Epithelial cell of esophagus (primary cell): ENCODE measurements at places on chromosomes 12 and 14.
A peak's percentile ranks its signal among the peaks of the same experiment; 100 is the strongest.

GRCh38 chr12:116381744-116382685 lies 104.5 kb upstream of the MED13L start:
- DNase-seq = peak; percentile 77

DNA sequence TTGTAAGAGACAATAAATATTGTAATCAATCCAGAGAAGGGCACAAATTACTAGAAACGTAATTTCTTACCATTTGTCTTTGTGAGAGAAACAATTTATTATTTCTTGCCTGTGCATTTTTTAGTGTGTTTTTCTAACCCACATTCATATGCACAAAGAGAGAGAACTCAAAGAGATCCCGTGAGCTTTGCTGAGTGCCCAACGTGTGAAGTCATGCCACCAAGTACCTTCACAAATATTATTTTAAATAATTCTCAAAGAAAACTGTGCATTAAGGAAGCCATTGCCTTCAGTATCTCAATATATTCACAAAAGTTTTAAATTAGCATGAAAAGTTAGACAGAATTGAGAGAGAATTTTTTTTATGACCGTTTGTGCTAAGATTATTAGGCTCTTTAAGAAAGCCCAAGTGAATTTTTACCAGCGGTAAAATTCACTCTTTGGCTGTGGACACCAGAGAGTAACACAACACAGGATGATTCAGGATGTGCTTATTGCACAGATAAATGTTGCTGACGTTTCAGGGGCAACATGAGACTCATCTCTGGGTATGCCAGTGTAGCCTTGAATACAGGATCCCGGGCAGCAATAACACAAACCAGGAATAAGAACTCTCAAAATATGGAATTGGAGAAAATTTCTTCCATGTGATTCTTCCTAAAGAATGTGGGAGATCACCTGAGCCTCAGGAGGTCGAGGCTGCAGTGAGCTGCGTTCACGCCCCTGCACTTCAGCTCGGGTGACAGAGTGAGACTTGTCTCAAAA lies 2.9 kb downstream of the ARHGDIB start:
- no peak for DNase-seq

- peak; percentile 40 for DNase-seq
Observed at GRCh38 chr12:27974735-27975221, 2.2 kb upstream of the PTHLH start.

DNA sequence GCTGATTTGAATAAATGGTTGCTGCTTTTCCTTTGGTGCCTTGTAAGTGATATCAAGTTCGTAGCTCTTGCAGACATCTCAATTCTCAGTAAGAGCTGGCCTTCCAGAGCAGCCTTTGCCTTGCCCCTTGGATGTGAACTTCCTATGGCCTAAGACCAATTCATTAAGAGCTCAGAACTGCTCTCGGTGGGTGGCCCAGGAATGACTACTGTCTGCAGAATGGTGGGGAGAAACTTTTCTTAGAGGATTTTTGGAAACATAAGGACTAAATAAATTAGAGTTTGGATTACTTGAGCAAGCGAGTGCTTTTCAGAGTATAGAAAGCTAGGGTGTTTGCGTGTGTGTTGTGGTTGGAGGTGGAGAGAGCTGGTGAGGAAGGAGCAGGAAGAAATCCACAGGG lies 306.4 kb upstream of the TBX3 start:
- DNase-seq = no peak

DNA sequence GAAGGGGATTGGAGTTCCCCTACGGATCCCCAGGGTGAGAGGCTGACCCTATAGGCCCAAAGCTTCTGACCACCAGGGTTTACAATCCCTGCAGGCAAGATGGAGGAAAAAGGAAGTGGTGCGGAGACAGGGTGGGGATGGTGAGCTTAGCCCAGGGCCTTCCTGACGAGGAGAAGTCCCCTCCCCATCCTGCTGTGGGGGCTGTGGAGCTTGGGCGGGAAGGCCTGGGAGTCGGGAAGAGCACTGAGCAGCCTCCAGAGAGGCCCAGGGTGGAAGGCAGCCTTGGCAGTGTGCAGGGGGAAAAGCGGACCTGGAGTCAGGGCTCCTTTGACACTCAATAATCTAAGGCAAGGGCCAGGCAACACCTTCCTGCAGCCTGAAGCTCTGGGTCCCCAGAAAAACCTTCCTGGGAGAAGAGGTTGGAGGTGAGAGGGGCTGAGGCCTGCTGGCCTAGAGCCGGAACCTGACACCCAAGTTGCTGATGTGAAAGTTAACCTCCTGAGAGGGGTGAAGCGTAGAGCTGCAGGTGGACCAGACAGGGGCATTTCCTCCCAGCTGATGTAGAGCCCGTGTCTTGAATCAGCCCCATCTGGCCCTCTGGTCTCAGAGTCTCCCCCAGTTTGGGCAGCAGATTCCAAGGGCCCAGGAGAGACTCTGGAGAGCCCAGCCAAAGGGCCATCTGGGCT lies 6.0 kb downstream of the HDAC7 start:
- no peak for DNase-seq

DNA sequence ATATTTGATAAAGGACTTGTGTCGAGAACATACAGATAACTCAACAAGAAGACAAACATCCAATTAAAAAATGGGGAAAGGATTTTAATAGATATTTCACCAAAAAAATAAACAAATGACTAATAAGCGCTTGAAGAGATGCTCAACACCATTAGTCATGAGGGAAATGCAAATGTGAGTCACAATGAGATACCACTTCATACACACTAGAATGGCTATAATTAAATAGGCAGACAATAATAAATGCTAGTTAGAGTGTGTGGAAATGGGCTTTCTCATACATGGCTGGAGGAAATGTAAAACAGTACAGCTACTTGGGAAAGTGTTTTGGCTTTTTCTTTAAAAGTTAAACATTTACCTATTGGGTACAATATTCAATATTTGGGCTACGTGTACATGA lies 34.8 kb downstream of the DLK1 start:
- DNase-seq = peak; percentile 91

GRCh38 chr12:28742791-28743190 lies 406.3 kb upstream of the FAR2 start:
- peak; percentile 61 for DNase-seq

GRCh38 chr12:82930301-82930700 lies 243.6 kb downstream of the TMTC2 start:
- DNase-seq = no peak

DNA sequence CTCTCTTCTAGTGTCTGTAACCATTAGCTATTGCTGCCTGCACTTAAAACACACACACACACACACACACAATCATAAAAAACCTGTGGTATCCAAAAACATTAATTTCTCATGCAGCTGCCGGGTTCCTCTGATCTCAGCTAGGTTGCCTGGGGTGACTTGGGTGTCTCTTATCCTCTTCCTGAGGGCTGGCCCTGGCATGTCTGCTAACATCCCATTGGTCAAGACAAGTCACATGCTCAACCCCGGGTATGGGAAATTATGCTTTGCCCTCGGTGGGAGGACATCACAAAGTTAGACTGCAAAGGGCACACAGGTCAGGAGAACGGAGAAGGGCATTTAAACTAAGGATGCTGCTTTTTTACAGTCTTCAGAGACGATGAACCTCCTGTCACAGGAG lies 55.7 kb downstream of the TRPV4 start:
- DNase-seq = peak; percentile 58

- DNase-seq = no peak
Observed at GRCh38 chr12:101789171-101789570, 41.6 kb downstream of the GNPTAB start.

- no peak for DNase-seq
Observed at GRCh38 chr12:113713156-113713555, 241.5 kb upstream of the LHX5 start.

DNA sequence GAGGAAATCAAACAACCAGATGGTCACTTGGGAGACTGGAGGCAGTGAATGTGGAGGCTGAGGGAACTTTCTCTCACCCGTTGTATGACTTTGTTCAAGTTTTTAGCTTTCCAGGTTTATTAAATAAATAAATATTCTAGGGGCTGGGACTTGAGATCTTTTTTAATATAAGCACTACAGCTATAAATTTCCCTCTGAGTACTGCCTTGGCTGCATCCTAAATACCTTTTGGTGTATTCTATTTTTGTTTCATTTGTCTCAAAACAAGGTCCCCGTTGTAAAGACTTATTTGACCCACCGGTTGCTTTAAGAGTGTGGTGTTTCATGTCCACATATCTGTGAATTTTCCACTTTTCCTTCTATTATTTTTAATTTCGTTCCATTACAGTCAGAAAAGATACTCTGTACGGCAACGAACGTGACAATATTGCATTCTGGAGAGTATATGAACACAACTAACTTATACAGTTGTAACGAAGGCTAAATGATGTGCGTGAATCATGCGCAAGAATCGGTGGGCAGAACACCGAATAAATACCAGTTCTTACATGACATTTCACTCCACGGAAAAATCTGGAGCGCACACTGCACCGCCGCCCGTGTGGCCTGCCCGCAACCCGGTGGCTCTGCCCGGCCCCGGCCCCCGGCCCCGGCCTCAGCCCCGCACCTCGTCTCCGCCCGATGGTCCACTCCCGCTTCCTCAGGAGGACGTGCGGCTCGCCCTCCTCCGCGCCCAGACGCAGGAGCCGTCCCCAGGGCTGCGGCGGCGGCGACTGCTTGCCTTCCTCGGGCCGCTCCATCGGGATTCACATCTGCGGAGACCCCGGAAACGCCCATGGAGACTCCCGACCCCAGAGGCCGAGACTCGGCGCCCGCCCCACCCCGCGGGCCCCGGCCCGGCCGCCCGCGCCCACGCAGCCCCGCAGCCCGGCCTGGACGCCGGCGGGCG lies 602 bp downstream of the CHFR start:
- peak; percentile 9 for DNase-seq

GRCh38 chr14:103188810-103189480 lies 65.7 kb downstream of the TNFAIP2 start:
- DNase-seq = peak; percentile 10

GRCh38 chr14:102580550-102581110 lies 11.8 kb upstream of the RCOR1 start:
- DNase-seq = peak; percentile 41

DNA sequence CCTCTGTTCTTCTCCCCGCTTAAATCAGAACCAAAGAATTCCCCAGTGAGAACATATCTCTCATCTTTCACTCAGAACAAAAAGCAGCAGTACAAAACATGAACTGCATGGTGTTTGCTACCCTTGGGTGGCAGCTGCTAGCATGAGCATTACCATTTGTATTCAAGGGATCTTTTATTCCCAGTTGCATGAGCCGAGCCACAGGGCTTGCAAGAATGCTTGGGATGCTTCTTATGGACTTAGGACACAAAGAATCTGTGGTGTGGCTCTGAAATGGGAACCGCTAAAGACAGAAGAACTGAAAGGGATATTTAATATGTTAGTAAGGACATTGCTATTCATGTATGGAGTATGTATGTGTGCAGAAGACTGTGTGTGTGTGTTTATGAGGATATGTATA lies 190.6 kb downstream of the TMX1 start:
- DNase-seq = no peak

DNA sequence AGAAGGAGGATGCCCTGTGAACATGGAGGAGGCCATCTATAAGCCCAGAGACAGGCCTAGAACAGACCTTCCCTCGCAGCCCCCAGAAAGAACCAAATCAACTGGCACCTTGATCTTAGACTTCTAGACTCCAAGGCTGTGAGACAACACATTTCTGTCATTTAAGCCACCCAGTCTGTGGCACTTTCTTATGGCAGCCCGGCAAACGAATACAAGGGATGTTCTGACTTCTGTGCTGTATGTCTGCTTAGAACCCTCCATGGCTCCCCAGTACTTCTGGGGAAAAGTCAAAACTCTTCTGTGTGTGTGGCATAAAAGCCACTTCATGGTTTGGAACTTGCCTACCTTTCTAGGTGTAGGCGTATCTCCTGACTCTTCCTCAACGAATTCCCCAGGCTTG lies 42.9 kb downstream of the RBM19 start:
- DNase-seq = no peak

- no peak for DNase-seq
Observed at GRCh38 chr12:132774159-132774558, 12.5 kb upstream of the ANKLE2 start.

GRCh38 chr14:104425763-104426646 lies 153.6 kb upstream of the C14orf180 start:
- DNase-seq = no peak

DNA sequence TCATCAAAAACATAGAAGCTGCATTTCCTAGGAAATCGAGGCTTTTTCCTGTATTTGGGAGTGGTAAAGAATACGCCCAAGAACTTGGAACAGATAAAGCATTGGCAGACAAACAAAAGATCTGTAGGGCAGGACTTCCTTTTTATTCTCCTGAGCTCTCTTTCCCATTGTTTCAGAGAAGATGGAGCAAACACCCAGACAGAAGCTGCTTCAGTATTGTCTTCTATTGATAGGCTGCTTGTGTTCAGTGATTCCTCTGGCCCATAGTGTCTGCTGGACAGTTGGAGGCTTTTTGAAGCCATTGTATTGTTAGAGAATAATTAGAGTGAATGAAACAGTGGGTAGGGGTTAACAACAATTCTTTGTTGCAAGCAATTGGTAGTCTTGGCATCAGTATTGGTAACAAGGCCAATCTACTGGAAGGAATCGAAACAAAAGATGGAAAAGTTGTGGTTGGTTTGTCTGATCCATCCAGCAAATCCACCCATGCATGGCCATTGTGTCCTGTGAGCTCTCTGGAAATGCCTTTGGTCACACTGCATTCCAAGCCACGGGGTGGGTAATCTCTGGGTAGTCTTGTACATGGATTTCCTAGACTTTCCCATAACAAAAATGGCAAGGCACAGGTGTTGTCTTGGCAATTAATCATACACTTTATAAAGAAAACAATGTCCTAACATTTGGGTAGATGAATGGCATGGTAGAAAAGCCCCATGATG lies 424.8 kb downstream of the RAD51B start:
- DNase-seq = no peak
